Fibroblast of pulmonary artery (primary cell): ENCODE measurements at places on chromosomes 5 and 9.

DNA sequence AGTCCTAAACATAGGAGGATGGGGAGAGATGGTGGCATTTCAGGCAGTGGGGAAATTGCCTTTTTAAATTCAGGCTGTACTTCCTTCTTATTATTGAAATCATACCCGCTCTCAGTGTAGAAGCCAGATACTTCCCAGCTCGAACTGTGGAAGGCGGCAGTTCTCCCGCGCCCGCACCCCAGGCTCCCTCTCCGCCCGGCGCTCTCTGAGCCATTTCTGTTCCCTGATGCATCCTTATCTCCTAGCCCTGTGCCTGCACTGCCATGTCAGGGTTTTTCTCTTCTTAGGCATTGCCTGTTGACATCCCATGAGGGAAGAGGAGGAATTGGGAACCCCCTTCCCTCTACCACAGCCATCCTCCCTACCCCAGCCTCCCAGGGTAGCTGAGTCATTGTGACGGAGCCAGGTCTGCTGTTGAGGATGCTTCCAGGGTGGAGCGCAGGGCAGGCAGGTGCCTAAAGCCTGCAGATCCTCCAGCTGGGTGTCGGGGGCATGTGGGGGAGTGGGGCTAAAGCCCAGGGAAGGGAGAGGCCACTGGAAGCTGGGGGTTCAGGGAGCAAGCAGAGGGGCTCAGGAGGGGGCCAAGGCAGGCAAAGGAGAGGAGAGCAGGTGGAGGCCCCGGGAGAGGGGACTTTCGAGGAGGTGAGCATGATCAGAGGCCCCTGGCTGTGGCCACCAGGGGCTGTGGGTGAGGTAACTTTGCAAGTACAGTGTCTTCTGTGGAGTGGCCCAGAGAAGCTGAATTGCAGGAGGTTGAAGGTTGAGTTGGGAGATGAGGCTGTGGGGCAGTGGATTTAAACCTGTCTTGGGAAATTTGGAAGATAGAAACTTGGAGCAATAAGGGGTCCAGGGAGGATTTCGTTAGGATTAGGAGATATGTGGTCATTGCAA is 16.2 kb downstream of the LAMC3 start:
- no peak for DNase-seq

DNA sequence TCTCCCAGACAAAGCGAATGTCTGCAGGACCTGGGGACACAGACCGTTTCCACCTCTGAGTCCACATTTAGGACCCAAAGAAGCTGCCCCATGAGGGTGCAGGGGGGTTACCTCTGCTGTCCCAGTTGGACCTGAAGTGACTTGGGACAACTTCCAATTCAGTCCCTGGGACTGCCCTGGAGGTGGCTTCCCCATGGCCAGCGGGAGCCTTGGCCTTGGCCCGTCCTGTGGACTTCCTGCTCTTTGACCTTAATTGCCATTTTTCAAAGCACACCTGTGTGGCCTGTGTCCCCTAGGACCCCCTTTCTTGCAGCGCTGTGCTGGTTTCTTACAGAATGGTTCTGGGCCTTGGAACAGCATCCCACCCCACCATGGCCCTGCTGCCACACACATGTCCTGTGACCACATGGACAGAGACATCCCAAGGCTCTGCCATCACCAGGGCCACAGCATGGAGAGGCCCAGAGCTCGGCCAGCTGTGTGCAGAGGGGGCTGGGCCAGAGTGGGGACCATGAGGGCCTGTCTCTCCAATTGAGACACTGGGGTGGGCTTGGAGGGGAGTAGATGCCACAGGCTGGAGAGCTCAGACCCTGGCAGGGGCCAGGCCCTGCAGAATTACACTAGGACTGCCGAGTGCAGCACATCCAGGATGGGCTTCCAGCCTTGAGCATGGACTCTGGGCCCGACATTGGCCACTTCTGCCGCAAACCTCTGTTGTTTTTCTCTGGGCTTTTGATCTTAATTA is 45.8 kb downstream of the SECISBP2 start:
- no peak for DNase-seq

- DNase-seq: peak; percentile 30
These were observed at the start of gene NPR2 for GRCh38 chr9:35791297-35791921. Gene NPR2, plus strand, starts transcription at chr9:35791591. Its CDS starts 818 bp downstream, at chr9:35792409.

- DNase-seq: no peak
These were observed 53.3 kb upstream of the ARL15 start for GRCh38 chr5:54363669-54364068.

DNA sequence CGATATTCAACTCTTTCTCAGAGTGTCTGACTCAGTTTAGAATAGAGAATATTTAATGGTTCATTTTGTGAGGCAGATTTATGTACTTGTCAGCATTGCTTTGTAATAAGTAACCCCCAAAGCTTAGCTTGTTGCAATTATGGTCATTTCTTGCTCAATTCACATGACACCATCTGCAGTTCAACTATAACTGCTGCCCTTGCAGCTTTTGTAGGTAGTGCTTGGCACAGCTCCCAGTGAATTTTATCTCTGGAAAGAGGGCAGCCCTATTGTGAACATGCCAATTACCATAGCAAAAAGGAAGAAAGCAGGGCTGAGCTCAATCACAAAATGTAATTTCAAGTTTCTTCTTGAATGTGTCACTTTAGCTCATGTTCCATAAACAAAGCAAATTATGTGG is 1587.7 kb upstream of the ACO1 start:
- peak; percentile 11 for DNase-seq
